ENCODE measurements at places on chromosomes 7 and 10.

DNA sequence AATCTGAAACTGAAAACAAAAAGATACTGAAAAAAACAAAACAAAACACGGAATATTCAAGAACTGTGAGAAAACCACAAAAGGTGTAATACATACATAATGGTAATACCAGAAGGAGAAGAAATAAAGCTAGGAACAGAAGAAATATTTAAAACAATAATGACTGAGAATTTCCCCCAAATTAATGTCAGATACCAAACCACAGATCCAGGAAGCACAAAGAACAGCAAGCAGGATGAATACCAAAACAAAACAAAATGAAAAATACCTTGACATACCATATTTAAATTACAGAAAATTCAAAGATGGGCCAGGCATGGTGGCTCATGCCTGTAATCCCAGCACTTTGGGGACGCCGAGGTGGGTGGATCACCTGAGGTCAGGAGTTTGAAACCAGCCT lies 57.7 kb upstream of the PARD3 start:
- DNase-seq: no peak

DNA sequence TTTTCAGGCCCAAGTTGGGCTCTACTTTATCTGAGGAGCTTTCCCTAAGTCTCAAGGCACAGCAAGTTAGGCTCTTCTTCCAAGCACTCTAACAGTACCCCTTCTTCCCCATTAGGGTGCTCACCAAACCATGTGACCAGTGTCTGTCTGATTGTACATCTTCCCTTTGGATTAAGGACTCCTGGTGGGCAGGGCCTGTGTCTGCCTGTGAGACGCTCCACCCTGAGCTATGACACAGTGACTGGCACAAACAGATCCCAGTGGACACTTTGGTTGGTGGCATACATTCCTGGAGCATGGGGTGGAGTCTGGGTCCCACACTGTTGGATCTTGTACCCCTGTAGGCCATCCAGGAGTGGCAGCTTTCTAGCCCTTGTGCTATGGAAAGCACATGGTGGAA lies 23.8 kb downstream of the PLPP4 start:
- no peak for DNase-seq

- DNase-seq: no peak
These were observed 96.9 kb upstream of the CCDC71L start for GRCh38 chr7:106757846-106758245.

GRCh38 chr10:126569513-126570244 lies 100.8 kb downstream of the C10orf90 start:
- DNase-seq: no peak

DNA sequence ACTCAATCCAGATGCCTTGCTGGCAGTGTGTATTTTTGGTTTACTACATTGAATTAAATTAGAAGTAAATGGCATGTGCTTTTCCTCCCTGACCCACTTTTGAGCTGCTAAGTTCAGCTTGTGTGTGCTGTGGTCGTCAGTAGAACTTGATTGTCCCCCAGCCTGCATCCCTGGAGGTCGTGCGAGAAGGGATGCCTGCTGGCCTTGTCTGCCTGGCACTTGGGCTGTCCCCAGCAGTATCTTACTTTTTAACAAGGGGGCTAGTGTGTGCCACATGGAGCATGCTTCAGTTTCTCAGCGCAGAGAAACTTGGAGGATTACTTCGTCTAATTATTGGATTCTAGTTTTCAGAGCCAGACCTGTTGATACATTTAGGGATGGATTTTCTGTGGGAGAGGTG lies 80.2 kb downstream of the ADCY1 start:
- DNase-seq: no peak

DNA sequence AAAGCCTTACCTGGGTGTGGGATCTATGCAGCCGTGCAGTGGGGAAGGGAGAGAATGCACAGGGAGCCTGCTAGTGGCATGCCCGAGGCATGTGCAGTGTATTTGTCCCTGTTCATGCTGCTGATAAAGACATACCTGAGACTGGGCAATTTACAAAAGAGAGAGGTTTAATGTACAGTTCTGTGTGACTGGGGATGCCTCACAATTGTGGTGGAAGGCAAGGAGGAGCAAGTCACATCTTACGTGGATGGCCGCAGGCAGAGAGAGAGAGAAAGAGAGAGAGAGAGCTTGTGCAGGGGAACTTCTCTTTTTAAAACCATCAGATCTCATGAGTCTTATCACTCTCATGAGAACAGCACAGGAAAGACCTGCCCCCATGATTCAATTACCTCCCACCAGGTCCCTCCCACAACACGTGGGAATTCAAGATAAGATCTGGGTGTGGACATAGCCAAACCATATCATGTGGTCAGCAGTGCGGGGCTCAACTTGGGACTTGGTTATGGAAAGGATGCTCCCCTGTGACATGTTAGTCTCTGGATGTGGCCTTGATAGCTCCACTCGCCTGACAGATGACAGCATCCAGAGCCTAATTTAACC lies 128.9 kb downstream of the DOCK1 start:
- DNase-seq: no peak

DNA sequence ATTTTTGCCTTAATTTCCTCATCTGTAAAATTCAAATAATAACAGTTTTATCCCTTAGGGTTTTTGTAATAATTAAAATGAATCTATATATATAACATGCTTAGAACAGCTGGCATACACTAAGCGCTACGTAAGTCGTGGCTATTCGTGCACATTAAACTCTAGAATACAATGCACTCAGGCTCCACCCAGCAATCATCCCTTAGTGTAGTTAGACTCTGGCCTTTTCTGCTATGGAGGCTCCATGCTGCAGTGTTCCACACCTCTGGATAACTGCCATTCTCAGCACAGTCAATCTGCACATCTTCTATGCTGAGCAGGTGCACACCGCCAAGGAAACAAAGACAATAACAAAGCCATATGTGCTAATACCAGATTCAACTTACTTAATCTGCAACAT lies 92.9 kb downstream of the IPMK start:
- DNase-seq: no peak

DNA sequence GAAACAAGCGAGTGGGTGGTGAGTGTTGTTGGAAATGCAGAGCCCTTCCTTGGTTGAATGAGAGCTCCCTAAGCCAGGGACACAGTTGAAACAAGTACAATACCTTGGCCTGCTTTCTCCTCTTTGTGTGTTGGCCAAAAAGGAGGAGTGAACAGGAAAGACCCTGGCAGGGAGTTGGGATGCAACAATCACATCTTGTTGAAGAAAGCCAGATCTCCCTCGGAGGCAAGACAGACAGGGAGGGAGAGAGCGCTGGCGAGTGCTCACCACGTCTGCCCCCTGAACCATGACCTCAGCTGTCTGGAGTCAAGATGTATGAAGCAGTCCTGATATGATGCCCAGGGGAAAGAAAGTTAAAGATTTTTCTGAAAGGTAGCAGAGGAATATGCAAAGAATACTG lies 66.8 kb downstream of the ADAM12 start:
- no peak for DNase-seq

DNA sequence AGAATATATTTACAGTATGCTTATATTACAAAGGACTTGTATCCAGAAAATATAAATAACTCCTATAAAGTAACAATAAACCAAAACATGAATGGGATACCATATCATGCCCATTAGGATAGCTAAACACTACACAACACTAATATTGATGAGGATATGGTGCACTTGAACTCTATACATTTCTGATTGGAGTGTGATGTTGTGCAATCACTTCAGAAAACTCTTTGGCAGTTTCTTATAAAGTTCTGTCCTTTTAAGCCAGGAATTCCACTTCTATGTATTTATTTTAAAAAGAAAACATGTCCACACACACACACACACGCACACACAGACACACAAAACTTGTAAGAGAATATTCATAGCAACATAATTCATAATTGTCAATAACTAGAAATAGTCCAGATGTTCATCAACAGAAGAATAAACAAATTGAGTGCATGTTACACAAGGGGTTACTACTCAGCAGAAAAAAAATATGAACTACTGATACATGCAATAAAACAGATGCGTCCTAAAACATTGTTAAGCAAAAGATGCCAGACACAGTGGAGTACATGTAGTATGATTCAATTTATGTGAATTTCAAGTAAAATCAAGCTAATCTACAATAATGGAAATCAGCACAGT lies 416.0 kb downstream of the PLXDC2 start:
- DNase-seq: no peak

Measured in central memory CD4-positive, alpha-beta T cell (primary cell).